ENCODE measurements at places on chromosomes 16 and 17.

- peak; percentile 99 for DNase-seq
These were observed 29.4 kb upstream of the MTSS2 start for GRCh38 chr16:70715055-70715858.

- DNase-seq = no peak
These were observed 333.0 kb downstream of the SEC14L1 start for GRCh38 chr17:77473615-77474226.

GRCh38 chr16:4693956-4694641, 737 bp downstream of the NUDT16L1 start:
- peak; percentile 50 for DNase-seq

GRCh38 chr16:25838724-25839186, 147.0 kb downstream of the HS3ST4 start:
- peak; percentile 55 for DNase-seq

DNA sequence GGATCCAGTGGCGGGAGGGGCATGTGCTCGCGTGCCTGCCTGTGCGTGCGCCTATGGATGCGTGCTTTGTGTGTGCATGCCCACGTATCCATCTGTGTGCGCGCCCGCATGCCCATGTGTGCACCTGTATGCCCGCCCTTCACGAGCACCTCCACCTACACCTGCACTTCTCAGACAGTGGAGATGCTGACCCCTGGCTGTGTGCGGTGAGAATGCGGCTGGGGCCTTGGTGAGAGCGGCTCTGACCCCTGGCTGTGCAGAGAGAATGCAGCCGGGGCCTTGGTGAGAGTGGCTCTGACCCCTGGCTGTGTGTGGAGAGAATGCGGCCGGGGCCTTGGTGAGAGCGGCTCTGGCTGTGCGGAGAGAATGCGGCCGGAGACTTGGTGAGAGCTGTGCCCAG, 33.9 kb downstream of the AXIN1 start:
- no peak for DNase-seq
